WERI-Rb-1 (cell line): ENCODE measurements at places on chromosomes 3 and 15.

DNA sequence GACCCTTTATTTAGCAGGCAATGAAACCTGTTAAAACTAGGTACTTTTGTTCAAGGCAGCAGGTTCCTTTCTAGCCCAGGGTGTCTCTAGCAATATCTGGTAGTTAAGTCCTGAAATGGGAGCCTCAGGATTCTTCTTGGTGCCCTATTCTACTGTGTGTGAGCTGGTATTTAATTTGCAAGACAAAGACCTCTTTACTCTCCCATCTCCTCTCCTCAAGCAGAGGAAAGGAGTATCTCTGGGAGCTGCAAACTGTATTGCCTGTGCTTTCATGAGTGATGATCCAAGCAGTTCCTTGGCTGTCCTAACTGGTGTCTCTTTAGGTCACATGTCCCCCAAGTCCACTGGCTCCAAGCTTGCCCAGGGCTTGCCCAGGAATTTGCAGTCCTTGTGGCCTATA is 188.2 kb downstream of the SI start:
- DNase-seq, result no peak

DNA sequence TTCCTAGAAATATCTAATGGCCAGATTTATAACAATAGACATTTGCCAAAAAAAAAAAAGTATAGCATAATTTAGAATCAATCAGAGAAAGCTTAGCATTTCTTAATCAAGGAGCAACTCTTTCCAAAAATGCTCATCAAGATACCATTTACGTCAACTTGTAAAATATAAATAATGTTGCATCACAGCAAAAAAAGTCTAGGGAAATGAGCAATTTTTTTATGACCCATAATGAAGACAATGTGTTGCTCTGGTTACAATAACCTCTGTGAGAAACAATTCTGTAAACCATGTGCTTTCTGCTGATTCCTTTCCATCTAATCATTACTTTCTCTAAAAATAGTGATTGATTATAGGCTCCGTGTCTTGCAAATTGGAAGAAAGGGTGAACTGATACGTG is 36.3 kb downstream of the KBTBD8 start:
- DNase-seq, result no peak

GRCh38 chr3:85939074-85939482 is 980.3 kb downstream of the CADM2 start:
- DNase-seq, result no peak

- DNase-seq, result no peak
These were observed 560.8 kb downstream of the OCA2 start for GRCh38 chr15:27538325-27538724.

DNA sequence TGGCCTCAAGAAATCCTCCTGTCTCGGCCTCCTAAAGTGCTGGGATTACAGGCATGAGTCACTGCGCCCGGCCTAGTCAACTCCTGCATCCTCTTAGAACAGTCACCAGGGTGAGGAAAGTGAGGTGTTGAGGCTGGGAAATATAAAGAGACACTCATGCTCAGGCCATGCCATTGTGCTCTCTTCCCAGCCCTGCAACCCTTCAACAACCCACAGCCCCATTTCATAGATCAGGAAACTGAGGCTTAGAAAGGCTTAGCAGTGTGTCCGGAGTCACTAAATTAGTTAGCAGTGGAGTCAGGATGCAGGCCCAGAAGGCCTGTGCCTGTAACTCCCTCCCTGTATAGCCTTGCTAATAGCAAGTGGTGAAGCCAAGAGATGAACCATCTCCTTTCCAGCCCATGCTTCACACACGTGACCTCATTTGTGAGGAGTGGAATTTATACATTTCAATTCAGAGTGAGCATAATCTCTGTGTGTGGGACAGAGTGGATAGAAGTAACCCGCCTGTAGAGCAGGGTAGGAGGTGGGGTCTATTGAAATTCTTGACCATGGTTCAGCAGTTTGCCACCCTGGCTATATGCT is 51.7 kb upstream of the USP3 start:
- DNase-seq, result no peak

- DNase-seq, result no peak
These were observed 33.5 kb upstream of the ALPK3 start for GRCh38 chr15:84783493-84784251.

DNA sequence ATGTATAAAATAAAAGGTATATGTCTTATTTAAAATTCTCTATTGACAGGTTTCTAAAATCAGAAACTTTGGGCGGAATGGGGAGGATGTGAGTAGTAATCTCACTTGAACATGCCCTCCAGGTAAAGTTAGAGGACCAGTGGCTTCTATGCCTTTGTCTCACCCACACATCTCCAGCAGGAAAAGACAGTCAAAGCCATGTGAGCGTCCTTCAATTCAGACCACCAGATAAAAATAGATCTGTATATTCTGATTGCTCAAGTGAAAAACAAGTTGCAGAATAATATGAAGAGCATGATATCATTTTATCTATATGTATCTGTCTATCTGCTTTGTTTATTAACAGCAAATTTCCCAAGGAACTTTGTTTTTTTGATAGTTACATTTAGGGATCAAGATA is 152.2 kb downstream of the TMCO5A start:
- DNase-seq, result no peak

GRCh38 chr3:71372911-71373637 is 210.5 kb downstream of the FOXP1 start:
- DNase-seq, result no peak

GRCh38 chr3:144181062-144181461 is 209.4 kb downstream of the DIPK2A start:
- no peak for DNase-seq

- DNase-seq, result no peak
These were observed 8.0 kb downstream of the MAP2K5 start for GRCh38 chr15:67550522-67550921.

GRCh38 chr3:114758831-114759699 is 388.0 kb downstream of the ZBTB20 start:
- no peak for DNase-seq

DNA sequence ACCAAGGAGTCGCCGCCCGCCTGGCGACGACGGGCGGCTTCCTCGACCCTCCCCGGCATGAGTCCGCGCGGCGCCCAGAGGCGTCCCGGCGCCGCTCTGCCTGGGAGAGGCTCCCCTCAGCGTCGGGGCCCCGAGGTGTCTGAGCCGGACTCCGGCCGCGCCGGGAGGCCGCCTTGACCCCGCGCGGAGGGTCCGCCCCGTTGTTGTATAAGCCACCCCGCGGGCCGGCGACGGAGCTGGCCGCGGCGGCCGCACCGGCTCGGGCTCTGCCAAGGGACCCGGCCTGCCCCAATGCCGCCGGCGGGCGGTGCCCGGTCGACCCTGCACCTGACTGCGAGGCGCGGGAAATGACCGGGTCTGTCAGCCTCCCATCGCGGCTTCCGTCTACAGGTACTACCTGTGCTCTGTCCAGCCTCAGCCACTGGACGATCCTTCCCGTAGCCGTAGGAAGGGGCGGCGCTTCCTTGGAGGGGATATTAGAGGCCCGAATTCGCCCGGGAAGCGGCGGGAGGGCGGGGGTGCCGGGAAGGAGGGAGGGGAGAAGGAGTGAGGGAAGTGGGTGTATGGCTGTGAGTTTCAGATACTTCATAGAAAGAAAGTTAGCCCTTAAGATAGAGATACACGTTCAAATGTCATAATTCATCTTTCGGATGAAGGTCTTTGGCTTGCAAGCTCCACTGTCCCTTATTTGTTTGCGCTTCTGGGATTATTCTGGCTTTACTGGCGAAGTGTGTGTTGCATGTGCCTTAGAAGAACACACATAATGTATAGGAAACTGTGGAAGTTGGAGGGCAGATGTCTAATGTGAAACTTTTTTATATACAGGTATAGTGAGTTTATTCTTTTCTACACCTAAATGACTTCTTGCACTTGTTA is 620 bp downstream of the ABHD5 start:
- DNase-seq, result peak; percentile 91
